ENCODE measurements at places on chromosomes 2 and 18.
A peak's percentile ranks its signal among the peaks of the same experiment; 100 is the strongest.

DNA sequence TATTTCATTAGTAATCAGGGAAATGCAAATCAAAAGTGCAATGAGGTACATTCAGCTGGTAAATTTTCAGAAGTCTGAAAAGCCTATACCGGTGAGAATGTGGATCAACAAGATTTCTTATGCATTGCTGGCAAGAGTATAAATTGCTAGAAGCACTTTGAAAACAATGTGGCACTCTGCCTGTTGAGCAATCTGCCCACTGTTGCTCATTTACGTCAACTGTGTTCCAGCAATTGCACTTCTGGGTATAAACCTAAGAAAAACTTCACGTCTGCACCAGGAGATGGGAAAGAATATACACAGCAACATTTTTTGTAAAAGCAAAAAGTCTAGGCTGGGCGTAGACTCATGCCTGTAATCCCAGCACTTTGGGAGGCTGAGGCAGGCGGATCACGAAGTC, 40.8 kb downstream of the MTERF4 start:
- DNase-seq = no peak

GRCh38 chr2:197131558-197131855, 179.1 kb downstream of the ANKRD44 start:
- no peak for DNase-seq

DNA sequence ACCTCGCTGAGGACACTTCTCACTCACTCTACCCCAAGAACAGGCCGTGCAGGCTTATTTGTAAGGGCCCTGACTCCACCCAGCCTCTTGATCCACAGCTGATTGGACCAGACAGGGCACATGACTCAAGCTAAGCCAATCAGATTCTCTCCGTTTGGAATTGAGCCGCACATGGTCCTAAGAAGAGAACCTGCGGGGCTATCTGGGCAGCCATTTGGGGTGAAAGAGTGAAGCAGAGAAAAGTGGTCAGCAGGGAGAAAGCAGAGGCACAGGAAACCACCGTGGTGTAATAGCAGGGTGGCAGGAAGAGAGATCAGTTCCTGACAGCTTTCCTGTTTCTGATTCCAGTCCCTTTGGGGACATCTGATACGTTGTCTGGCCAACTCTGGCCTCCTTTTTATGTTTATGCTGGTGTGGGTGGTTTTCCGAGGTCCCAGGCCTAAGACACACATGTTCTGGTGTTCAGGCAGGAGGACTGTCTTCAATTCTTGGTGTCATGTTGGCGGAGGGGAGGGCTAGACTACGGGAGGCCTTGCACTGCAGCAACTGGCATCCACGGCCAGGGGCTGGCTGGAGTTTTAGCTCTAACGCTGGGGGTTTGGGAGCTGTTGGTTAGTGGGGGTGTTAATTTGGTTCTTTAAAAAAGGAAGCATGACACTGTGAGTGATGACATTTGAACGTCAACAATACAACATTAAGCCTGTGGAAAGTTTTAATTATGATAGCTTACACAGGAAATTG, 26.1 kb upstream of the SPTBN1 start:
- peak; percentile 40 for DNase-seq

DNA sequence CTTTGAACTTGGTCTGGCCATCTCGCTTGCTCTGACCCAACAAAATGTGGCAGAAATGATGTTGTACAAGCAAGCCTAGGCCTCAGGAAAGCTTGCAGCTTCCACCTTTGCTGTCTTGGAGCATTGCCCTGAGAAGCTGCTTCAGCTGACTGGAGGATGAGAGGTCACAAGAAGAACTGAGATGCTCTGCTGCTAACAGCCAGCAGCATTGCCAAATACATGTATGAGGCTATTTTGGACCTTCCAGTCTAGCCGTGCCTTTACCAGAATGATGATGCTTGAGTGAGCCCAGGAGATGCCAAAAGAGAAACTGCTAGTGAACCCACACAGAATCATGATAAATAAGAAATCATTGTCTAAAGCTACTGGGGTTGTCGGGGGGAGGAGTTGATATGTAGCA, 13.2 kb upstream of the ITGAV start:
- no peak for DNase-seq

- no peak for DNase-seq
Measured at GRCh38 chr18:8562919-8563318, 46.3 kb upstream of the RAB12 start.

- DNase-seq = no peak
Measured at GRCh38 chr2:227772197-227772661, 26.5 kb downstream of the SCYGR8 start.

Measured in endothelial cell (in vitro differentiated cells).